ENCODE measurements at places on chromosomes 12 and 14.

DNA sequence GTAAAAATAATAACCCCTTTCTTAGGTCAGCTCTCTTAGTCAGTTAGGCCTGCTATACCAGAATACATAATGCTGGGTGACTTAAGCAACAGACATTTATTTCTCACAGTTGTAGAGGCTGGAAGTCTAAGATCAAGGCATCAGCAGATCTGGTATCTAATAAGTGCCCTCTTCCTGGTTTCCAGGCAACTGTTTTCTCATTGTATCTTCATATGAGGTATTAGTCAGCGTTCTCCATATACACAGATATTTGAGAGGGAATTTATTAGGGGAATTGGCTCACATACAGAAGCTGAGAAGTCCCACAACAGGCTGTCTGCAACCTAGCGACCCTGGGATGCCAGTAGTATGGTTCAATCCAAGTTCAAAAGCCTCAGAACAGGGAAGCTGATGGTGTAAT lies 896.0 kb downstream of the GALC start:
- DNase-seq = no peak

DNA sequence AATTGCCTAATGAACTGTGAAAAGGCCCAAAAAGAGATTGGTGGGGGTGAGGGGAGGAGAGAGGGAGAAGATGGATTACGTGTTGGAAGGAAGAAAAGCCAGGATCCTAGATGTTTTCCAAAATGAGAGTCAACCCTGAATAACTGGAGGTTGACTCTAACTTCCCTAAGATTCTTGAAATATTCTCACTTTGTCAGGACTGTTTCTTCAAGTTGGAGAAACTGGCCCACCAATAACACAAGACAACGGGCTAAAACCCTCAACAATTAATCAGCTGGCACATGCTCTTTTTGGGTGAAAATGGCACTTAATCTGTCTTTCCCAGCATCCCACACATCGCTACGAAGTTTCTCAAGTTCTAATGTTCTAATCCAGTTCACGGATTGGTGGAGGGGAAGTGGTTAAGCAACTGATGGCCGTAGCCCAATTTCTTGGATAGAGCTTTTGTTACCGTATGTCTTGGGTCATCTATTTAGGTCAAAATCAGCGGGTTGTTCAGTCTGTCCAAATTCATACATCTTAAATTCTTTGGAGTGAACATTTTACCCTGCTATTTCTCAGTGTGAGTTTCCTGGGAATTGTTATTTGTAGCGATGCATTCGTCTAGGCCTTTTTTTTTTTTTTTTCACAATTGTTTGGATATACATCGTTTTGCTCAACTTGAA lies 49.0 kb downstream of the GPHB5 start:
- DNase-seq = no peak

DNA sequence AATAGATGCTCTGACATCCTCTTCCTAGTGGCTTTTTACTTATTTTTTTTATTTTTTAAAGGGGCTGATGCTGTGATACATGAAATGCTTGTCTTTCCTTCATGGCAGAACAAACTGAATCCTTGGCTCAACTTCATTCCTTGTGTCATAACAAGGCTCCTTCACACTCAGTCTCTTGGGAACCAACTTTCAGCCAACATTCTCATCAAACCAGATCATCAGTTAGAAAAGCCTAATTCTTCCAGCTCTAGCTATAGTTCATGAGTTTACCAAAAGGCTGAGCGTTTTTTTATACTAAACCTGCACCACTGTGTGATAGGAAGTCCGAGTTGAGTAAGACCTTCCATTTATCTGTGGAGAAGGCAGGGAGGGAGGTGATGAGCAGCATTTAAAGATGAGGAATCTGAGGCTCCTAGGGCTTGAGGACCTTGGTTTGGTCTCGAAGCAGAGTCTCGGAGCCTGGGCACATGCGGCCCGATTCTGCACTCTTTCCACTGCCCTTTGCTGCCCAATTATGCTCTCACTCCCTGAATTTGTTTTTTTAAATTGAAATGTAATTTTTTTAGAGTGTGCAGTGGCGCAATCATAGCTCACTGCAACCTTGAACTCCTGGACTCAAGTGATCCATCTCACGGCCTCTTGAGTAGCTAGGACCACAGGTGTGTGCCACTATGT lies 8.2 kb downstream of the GPRC5D start:
- DNase-seq = no peak

GRCh38 chr12:29543036-29543435 lies 45.5 kb upstream of the OVCH1 start:
- DNase-seq = no peak

DNA sequence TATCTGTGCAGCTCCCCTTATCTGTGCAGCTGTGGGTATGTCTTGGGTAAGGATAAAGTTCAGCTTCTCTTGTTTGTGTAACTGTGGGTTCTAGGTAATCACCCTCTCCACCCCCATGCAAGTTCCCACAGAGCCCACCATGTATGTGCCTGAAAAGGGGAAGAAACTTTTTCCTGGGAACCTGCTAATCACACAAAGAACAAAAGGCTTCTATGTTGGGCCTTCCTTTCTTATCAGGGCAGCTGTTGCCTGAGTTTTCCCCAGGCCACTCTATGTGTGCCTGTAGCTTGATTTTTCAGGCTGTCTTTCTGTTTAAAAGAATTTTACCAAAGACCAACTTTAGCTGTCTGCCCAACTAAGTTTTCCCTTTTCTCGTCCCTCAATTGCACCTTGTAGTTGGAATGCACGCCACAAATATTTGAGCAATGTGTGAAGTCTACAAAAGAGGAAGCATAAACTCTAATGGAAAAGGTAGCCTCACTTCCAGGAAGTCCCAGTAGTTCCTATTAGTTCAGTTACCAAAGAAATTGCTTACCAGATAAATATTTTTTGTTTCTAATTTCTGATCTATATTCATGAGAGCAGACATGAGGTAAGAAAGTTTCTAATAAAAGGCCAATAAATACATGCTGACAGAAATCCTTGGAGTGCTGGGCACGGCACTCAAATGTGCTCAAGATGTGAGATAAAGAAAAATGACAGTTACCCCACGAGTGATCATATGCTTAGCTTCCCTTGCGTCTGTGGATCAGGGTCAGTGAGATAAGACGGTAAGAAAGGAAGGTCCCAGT lies 2.7 kb upstream of the GALC start:
- no peak for DNase-seq

DNA sequence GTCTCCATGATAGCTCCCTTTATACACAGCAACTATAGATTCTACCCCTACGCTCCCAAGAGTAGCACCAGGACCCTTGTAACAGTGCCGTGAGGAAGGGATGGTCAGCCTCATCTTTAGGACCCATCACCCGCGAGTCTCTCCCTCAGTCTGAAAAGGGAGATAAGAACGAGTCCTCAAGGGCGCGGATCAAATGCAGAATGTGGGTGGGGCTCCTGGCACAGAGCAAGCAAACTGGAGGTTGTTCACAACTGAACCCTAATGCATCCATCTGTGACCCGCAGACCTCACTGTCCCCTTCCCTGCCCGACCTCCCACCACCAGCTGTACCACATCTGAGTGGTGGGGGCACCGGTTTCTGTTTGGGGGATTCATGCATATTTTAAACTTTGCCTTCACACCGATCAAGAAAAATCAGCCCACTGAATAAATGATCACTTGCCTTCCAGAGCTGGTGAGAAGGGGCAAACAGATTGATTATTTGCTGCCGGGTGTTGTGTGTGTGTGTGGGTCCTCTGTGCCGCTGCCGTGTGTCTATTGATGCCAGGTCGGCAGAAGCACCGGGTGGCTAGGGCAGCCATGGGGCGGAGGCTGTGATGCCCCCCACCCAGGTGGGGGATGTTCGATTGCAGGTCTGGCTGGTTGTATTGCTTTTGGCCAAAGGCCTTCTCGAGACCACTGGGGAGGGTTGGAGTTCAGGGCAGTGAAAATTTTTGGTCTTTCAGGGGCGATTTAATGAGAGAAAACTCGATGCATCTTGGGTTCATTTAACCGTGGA lies 35.7 kb upstream of the BEGAIN start:
- no peak for DNase-seq

- DNase-seq = no peak
Measured at GRCh38 chr12:70484464-70484863, 118.4 kb downstream of the KCNMB4 start.

DNA sequence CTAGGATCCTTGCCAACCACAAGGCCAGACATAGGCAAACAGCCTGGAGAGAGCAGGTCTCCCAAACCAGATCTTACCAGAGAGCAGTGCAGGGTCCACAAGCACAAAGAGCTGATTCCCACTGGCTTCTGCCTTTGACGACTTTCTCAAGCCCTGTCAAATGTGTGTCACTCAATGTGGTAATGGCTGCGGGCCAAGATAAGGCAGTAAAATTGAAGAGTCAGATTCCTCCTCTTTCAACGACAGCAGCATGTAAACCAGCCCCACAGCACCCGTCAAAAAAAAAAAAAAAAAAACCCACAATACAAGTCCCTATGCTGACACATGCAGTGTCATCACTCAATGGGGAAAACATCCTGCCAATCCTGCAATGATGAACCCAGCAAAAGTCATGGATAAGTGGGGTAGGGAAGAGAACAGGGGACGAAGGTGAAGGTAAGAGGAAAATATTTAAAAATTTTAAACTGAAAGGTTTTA lies at the start of gene STON2:
Gene STON2, minus strand, starts transcription at position 123 of the 477 bp plus-strand sequence. CDS start 1,942 bp downstream, outside the sequence.
- DNase-seq = no peak

DNA sequence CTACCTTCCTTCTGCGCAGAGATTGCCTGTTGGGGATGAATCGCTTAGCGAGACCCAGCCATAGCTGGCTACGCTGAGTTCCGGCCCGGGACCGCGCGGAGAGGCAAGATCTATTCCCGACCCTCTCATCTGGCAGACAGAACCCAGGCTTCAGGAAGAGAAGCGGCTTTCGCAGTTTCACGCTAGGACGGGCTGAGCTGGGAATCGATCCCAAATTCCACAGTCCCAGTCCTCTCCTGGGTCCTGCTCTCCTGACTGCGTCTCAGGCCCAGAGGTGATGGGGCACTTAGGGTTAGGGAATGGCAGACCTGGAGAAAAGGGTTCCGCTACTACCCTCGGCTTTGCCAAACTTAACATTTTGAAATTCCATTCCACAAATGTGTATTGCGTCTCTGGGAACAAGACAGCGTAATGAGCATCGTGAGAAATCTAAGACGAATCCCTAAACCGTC lies 2.8 kb downstream of the PTPN21 start:
- no peak for DNase-seq

GRCh38 chr14:100861188-100861936 lies 35.4 kb downstream of the MEG3 start:
- DNase-seq = no peak

- DNase-seq = peak; percentile 70
Measured at GRCh38 chr12:53174881-53175491, 5.5 kb upstream of the ZNF740 start.

GRCh38 chr12:131044760-131045381 lies 91.2 kb downstream of the ADGRD1 start:
- DNase-seq = no peak

GRCh38 chr14:33542338-33543287 lies 408.3 kb downstream of the EGLN3 start:
- no peak for DNase-seq

GRCh38 chr12:118846416-118846815 lies 134.9 kb upstream of the SRRM4 start:
- DNase-seq = no peak

DNA sequence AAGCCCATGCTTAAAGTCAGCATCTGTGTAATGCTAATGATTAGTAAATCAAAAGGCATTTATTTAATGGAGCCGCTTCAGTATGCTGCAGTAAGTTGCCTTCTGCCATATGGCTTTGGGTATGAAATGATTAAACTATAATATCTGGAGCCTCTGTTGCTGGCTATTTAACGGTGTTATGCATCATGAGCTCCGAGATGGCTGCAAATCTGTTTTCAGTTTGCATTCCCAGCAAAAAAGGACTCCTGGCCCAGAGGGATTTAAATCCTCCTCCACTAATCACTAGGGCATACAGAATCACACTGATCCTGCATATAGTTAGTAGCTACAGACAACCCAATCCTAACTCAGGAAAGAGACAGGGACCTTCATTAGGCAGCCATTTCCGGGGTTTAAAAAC lies 171.5 kb upstream of the EEA1 start:
- DNase-seq = no peak

DNA sequence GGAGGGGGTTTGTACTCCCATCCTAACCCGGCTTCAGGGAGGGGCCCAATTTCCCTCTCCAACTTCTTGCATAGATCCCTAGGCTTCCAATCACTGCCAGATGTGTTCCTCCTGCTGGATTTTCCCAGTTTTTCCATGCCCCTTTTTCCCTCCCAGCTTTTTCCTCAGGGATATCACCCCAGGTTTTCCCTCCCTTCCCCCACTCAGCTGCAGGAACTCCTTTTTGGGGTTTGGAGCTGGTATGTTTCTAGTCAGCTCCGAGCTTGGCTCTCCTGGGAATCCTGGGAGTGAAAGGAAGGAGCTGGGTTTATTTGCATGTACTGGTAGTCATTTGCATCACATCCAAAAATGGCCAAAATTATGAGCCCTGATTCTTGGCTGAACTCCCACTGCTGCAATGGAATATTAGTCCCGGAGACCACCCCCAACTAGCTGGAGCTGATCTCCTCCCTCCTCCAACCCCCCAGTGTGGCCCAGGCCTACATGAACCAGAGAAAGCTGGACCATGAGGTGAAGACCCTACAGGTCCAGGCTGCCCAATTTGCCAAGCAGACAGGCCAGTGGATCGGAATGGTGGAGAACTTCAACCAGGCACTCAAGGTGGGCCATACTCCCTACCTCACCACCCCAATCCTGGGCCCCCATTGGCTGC lies 1.4 kb upstream of the RDH5 start:
- DNase-seq = no peak

- no peak for DNase-seq
Measured at GRCh38 chr14:75042035-75042434, 9.2 kb downstream of the MLH3 start.

- no peak for DNase-seq
Measured at GRCh38 chr12:75259143-75259542, 49.5 kb upstream of the KCNC2 start.

GRCh38 chr12:57712701-57713100 lies 18.8 kb downstream of the OS9 start:
- DNase-seq = no peak

DNA sequence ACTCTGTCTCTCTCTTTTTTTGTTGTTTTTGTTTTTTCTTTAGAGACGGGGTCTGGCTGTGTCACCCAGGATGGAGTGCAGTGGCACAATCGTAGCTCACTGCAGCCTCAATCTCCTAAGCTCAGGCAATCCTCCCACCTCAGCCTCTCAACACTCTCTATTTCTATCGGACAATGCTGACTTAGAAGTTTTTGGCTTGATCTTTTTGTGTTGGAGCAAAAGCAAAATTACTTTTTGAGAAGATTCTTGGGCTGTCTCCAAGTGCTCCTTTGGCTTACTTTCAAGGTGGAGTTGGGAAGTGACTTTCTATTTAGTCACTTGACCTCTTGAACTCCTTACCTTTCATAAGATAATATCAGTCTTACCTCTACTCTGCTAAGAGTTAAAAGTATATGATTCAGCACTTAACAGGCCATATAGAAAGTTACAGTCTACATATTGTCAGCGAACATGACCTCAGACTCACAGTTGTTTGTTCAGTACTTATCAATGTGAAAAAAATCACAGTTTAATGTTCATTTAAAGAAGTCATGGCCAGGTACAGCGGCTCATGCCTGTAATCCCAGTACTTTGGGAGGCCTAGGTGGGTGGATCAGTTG lies 15.4 kb upstream of the MIA2 start:
- no peak for DNase-seq

DNA sequence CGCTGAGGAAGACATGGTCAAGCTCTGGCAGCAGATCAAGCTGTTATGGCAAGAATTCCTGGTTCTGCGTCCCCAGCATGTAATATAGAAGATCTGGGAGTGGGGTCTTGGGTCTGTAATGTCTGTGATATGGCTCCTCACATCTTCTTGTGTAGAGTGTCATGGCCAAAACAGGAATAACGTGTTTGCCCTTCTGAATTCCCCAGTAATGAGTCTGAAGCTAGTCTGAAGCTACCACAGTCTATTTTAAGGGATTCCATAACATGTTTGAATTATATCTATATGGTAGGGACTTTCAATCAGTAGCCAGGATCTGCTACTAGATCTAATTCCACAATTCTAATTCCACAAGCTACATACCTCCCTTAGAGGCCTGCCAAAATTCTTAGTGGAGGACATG lies 31.4 kb upstream of the SOX5 start:
- no peak for DNase-seq
